ENCODE measurements at places on chromosomes 6 and 20.

DNA sequence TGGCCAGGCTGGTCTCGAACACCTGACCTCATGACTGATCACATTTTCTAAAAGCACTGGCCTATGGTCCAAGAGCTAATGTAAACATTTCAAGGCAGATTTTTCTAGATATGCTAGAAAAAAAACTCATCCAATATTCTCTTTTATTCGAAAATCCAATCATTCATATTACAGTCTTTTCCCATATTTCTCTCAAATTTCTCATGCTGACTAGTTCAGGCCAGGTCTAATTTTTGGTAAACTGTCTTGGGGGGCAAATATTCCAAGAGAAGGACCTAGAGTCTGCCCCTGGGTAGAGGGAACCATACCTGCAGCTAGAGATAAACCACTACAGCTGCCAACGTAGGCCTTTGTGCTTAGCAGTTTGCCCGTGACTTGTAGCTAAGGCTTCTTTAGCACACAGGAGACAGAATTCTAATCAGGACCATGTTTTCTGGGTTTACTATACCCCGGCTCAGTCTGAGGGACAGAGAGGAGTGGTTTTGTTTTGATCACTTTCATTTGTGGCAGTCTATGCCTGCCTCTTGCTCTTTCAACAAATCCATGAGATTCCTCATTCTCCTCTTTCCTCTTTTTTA is 71.8 kb upstream of the CITED2 start:
- DNase-seq = no peak

GRCh38 chr6:158707821-158708195 is 58.0 kb downstream of the SYTL3 start:
- no peak for DNase-seq

GRCh38 chr6:43710576-43710975 is 23.0 kb upstream of the MRPS18A start:
- DNase-seq = no peak

- no peak for DNase-seq
Measured at GRCh38 chr6:164010441-164011103, 596.1 kb downstream of the QKI start.

- DNase-seq = no peak
Measured at GRCh38 chr6:12013307-12013719, 1.2 kb downstream of the HIVEP1 start.

- DNase-seq = no peak
Measured at GRCh38 chr6:110296241-110297025, 61.7 kb downstream of the METTL24 start.

All from activated CD4-positive, CD25-positive, alpha-beta regulatory T cell treated with anti-CD3 and anti-CD28 coated beads, Interleukin-2, amount 50 U/mL, for 72 hours (primary cell).